ENCODE measurements at places on chromosomes 4 and X.

DNA sequence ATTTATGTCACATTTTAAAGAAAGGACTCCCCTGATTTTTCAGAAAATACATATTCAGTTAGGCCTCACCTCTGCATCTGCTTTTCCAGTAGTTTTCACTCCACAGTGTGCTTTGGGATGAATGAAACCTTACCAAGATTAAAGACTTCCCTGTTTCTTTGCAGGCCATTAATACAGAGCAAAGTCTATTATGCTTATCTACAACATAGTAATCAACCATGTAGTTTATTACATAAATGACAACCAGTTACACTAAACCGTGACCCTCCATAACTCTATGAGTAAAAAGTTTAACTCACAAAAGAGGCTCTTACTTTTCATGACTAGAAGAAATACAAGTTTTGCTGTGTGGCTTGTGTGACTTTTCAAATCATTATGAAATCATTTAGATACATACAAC lies 2.3 kb downstream of the LRRC66 start:
- DNase-seq, result no peak

DNA sequence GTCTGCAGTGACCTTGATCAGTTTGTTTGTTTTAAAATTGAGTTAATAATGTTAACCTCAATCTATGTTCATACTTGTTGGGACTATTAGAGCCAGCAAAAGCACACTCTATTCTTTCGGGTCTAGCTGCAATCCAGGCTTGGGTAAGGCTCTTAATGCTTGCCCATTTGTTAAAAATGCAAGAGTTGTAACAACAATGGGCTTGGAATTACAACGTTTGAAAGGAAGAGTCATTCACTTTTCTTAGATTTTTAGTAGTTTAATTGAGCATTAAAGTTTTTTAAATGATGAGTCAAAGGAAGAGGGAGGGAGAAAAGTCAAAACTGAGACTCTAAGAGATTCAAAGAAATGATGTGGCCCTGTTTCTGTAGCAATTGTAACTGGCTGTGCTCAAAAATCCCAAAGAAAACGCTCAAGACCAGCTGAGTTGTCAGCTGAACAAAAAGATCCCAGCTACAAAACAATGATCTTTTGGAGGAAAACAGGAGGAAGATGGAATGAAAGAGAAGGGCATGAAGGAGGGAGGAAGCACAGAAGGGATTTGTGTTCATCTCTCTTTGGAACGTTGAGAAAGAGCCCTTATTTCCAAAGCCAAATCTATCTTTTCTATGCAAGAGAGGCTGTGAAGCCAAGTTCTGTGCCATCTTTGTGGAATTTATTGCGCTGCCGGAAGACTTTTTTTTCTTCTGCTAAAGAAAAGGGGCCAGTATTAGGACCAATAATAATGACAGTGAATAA lies 5.5 kb downstream of the SCD5 start:
- DNase-seq, result no peak

DNA sequence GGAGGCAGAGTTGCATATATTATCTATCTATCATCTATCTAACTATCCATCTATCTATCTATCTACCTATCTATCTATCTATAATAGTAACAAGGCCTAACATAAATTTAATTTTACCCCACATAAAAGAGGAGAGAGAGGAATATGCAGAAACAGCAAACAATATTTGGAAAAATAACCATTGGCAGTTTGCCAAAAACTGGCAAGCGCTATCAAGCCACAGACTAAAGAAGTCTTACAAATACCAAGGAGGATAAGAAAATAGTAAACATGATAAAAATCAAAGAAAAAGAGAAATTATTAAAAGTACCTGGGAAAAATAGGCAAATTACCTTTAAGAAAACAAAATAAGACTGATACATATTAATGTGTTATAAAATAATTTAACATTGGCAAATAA lies 230.8 kb downstream of the CPXCR1 start:
- DNase-seq, result no peak

DNA sequence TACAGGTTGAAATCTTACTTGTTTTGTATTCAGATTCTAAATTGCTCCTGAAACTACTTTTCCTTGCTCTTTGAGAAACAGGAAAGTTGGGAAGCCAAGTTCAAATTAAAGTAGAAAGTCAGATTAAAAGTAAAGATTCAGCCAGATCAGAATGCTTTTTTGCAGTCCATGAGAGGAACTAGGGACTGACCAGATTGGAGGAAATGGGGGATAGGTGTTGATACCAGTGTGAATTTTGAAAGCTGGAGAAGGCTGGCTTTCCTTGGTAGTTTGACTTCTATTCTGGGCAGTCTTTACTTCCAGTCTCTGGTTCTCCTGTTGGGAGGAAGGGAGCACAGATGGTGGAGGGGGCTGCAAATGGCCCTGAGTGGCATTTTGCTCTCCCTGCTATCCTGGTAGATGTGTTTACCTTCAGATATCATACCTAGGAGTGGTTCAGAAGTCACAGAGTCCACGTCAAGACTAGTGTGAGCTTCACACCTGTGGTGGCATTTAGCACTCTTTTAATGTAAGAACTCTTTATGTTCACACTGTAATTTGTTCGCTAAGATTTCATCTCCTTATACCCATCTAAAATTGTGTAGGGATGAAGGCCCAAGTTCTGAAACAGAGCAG lies 68.8 kb downstream of the FNIP2 start:
- no peak for DNase-seq

DNA sequence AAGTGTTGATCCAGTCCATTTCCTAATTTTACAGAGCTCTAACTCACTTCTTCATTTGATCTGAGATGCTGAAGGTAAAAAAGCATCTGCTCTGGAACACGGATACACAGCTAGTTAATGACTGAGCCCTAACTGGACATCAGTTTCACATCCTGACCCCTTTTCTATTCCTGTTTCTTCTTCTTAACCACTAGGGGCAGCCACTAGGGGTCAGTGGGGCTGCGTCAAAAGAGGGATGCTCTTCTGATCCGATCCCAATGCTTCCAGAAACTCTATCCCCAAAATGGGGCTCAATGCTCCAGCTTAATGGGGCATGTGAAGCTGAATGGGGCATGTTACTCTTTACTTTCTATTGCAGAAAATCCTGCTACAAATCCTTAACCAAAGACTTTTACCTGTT lies 33.4 kb upstream of the PHKA2 start:
- DNase-seq, result no peak

DNA sequence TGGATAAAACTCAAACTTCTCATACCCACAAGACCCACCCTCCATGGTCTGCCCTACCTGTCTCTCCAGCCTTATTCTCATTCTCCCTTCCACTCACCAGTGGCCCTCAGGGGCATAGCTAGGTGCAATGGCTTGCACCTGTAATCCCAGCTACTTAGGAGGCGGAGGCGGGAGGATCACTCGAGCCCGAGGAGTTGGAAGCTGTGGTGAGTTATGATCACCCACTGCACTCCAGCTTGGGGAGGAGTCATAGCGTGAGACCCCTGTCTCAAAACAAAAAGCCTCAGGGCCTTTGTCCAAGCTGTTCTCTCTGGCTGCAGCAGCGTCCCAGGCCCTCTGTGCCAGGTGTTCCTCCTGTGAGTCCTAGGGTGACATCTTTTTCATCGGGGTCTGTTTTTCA lies 16.5 kb downstream of the TKTL1 start:
- DNase-seq, result no peak

DNA sequence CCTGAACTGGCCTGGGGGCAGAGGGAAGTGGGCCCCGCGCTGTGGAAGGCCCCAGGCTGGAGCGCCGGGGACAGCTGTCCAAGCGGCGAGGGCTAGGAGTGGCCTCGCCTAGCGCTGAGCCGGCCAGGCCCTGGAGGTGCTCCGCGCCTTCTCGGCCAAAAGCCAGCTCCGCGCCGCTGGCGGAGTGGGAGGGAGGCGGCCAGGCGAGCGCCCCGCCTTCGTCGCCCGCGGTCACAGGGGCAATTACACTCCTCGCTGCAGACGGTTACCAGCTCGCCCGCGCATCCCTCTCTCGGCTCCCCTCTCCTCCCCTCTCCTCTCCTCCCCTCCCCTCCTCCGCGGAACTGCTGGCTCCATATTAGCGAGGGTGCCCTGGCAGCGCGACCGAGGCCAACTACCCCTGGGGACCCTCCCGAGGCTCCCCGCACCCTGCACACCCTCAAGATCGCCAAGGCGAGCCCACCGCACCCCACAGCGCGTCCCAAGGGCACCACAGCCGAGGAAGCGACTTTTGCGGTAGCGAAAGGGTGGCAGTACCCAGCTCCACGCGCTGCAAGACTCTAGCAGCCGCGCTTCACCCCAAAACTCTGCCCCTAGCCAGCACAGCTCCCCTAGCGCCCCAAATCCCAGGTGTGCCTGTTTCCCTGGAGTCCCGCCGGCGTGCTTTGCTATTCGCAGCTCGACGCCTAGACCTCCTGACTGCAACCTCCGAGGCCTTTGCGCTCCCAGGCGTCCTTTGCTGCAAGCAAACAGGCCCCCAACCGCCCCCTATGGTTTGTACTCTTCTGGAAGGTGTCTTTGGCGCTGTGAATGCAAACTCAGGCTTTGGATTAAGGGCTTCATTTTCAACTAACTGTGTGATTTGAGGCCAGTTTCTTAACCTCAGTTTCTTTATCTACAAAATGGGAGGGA lies 91.4 kb downstream of the BCOR start:
- peak; percentile 39 for DNase-seq

GRCh38 chr4:86506591-86506990 lies 87.5 kb upstream of the PTPN13 start:
- no peak for DNase-seq

- DNase-seq, result no peak
Observed at GRCh38 chr4:156775813-156776212, 195.8 kb downstream of the PDGFC start.

DNA sequence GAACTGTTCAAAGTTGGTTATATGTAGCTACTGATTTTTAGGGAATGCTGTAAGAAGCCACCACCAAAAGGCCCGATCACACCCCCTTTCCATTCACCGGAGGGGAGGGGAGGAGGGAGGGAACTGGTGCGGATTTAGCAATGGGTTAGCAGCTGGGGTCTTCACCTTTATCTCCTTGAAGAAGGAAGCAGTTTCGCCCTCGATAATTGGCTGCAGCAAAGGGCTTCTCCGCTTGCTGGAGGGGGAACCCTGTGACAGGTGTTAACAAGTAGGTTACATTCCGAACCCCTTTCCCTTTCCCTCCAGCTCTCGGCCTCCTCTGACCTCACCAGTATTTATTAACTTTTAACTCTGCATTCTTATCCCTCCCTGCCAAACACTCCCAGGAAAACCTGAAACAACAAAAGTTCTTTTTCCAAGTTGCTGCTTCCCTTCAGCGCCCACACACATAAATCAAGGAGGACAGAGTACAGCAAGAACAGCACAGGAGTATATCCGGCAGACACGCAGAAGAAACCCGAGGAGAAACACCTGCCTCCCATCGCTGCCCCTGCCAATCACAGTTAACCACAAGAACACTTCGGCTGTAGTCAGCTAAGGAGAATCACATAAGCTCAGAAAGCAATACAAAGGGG lies 39.8 kb upstream of the NAP1L5 start:
- DNase-seq, result peak; percentile 8

- DNase-seq, result no peak
Observed at GRCh38 chr4:145153904-145154298, 26.5 kb downstream of the OTUD4 start.

DNA sequence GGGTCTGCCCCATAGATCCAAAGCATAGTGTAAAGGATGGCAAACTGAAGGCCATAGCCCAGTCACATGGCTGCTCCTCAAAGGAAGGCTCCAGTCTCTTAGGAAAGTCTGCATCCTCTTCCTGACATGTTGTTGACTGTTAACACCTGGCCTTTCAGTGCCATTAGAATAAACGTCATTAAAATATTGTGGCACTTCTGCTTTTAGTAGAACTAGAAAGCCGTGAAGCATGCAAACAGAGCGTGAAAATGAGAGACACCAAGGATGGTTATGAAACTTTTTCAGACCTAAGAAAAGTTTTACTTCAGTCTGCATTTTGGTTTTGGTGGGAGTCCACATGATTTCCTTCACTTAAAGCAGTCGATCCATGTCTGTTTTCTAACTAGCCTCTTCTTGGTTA lies 41.1 kb upstream of the AFF2 start:
- no peak for DNase-seq

DNA sequence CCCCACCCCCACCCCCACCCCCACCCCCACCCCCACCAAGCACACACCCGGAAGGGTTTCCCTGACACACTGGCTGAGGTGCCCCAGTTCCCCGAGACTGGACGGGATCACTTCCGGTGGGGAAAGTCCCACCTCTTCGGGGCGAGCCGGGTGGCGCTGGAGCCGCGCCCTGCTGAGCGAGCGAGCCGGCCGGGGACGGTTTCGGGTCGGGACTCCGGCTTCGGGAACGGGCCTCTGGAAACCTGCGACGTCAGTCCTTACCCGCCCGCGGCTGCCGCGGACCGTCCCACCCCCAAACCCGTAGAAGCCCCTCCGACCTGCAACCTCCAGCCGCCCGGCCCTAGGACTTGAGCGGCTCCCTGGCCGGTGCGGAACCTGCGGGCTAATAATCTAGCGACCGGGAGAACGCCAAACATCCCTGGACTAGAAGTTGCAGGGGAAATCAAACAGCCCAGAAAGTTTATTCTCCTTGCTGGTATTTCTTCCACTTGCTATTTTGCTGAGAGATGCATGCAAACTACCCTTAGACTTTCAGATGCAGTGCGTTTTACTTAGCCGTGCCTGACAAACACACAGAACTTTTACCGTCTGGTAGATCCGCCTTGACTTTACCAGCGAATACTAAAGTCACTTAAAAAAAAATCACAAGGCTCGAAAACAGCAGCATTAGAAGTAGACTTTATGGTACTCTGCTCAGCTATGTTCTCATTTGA lies 991 bp downstream of the RAP2C start:
- peak; percentile 68 for DNase-seq

DNA sequence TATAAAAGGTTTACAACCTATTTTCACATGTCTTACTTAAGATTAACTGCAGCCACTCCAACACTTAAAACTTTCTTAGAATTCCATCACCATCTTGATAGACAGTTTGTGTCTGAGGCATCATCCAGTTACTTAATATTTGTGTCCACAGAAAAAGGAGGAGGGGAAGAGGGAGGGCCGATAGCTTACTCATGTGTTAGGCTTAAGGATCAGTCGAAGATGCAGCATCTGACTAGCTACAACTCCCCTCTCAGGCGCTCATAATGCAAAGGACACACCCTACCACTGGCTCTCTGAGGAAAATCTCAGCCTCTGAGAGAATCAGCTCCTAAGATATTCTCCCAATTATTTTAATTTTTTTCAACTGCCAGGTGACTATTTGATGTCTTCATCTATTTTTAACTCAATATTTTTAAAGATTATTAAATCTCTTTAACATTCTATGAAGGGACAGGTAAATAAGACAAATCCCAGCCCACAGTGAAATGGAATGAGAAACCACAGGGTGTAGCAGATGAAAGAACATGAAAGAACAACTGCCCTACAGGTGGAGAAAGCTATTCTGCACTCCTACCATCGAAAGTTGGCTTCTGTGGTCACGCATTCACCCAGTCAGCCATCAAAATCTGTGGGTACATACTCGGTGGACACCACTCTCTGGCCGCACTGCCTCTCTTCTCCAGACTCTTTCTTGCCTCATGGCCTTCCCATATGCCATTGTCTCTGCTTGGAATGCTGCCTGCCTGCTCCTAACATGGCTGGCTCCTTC lies 48.0 kb downstream of the ARAP2 start:
- no peak for DNase-seq

DNA sequence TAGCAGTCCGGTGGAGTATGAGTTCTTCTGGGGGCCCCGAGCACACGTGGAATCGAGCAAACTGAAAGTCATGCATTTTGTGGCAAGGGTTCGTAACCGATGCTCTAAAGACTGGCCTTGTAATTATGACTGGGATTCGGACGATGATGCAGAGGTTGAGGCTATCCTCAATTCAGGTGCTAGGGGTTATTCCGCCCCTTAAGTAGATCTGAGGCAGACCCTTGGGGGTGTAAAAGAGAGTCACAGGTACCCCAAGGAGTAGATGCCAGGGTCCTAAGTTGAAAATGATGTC lies 852 bp downstream of the MAGEH1 start:
- no peak for DNase-seq
